ENCODE measurements at places on chromosomes 16 and 17.

GRCh38 chr16:27929818-27930217 lies 133.7 kb downstream of the GSG1L start:
- DNase-seq = no peak

DNA sequence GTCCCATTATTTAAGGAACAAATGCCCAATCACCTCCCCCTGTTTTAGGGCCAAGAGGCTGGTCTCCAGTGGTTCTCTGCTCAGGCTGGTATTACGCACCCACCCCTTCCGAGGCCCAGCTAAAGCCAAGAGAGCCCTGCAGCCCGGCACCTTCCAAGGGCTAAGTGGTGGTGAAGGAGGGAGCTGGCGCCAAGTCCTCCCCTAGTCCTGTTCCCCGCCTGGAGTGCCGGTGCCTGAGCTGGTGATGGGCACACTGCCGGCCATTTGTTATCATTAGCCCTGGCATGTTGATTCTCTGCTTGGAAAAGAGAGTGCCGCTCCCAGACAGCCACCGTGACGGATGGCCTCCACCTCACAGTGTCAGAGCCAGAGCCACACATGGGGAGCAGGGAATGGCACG lies 31.9 kb downstream of the GRIN2C start:
- no peak for DNase-seq

- DNase-seq = peak; percentile 59
Observed at GRCh38 chr17:40432864-40433528, 10.3 kb upstream of the IGFBP4 start.

- DNase-seq = no peak
Observed at GRCh38 chr17:72529386-72529785, 408.6 kb downstream of the SOX9 start.

- no peak for DNase-seq
Observed at GRCh38 chr17:44828919-44829522, 1.1 kb downstream of the GJC1 start.

GRCh38 chr17:63356337-63356757 lies 89.8 kb downstream of the CYB561 start:
- DNase-seq = no peak

DNA sequence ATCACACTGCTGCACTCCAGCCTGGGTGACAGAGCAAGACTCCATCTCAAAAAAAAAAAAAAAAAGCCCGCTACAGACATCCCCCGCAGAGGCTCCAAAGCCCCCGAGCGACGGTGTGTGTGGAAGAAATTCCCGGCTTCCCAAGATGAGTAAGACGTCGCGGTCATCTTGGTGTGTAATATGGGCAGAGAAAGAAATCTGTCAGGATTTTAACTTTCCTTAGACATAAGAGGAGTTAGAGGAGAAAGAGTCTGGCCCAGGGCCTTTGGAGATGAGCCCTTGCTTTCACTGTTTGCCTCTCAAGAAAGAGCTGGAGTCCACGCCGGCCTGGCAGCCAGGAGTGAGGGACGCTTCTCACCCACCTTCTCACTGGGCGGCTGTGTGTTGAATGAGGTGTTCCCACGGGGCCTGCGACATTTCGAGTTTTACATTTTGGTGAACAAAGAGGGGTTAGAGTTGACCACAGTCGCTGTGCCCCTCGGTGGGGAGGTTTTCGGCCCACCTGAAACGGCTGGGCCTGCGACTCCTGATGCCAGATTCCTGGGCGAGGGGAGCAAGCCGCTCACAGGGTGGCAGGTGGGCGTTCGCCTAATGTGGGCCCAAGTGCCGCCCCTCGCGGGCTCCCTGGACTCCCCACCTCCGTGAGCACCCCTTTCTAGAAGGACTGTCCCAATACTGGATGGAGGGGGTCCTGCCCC lies 17.9 kb downstream of the C1QTNF1 start:
- no peak for DNase-seq

DNA sequence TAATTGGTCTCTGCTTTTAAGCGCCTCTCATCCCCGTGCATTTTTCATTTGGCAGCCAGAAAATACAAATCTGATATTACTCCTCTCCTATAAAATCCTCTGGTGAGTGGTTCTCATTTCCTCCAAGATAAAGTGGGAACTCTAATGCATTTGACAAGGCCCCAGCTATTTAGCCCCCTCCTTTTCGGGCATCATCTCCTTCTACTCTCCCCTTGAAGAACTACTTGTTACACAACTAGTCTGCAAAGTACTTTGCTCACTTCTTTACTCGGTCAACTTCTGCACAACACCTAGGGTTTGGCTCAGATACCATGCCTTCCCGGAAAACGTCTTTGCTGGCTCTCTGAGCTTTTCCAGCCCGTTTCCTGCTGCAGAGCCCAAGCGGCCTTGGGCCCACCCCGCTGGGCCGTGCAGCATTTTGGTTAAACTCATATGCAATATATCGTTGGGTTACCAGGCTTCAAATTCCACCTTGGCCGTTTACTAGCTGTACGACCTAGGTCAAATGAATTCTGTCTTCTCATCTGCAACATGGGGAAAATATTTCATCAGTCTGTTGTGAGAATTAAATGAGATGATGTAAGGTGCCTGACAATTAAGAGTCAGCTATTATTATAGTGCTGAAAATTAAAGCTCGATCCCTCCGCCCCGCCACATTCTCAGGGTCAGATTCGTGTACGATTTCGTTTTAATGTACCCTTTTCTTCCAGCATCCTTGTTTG lies 883 bp upstream of the TAF15 start:
- no peak for DNase-seq

DNA sequence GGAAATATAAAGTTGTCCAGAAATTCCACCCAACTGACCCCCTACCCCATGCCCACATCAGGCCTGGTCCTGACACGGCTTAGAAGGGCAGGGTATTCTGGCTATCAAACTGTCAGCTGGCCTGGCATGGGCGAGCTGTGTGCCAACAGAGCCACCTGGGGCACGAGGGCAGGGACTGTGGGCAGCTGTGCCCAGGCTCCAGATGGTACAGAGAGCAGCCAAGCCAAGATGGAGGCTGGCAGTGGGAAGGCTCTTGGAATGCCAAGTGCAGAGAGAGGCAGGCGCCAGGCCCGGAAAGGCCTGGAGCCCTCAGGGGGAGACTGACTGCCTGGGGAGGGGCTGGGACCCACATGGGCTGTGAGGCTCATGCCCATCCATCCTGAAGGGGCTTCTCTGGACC lies 24.3 kb upstream of the PHF12 start:
- DNase-seq = no peak

DNA sequence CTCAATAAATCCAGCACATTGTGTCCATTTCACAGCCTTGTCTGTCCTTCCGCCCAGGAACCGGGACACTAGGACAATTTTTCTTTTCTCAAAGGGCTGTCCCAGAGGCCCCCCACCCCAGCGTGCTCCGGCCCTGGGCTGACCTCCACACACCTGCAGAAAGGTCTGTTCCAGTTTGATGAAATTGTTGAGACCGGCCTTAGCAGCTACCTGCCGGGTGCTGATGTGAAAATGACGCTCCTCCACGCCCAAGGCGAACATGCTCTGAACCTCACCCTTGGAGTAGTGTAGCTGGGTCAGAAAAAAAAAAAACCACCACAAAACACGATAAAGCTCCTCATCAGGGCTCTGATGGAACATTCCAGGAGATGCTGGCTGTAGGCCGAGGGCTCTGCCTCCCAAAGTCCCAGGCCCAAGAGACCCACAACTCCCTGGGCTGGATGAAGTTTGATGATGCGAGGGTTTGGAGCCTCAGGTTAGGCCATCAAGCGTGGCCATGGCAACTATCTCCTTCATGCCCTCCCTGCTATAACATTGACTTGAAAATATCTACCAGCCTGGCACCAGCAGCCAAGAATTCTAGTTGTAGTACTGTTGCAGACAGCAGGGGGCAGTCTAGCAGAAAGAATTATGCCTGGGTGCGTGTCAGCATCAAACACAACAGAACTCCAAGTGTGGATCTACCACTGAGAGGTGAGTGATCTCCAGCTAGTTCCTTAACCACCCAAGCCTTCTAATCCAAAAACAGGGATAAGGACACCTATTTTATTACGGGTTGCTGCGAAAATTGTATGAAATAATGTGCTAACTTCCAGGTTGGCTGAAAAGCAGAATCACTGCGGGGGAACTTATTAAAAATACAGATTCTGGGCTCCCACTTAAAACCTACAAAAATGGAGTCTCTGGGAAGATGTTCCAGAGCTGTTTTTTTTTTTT lies 62.1 kb downstream of the RMI2 start:
- DNase-seq = peak; percentile 71

DNA sequence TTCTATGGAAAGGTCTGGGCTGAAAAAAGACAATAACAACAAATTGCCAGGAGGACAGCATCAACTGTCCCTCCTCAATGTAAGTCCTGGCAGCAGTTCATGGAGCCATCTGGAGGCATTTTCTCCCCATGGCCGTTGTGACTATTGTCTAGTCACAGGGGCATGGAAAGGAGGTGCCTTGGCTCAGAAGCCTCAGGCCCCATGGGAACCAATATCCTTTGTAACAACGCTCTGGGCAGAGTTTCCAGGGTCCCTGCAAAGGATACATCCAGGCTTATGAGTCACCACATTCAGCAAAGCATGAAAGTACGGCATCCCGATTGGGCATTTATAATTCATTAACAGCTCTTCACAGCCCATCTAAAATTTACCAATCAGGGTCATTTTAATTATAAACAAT lies 85.2 kb downstream of the GLG1 start:
- DNase-seq = peak; percentile 29

- DNase-seq = no peak
Observed at GRCh38 chr17:4511199-4511932, 12.7 kb downstream of the SPNS2 start.

DNA sequence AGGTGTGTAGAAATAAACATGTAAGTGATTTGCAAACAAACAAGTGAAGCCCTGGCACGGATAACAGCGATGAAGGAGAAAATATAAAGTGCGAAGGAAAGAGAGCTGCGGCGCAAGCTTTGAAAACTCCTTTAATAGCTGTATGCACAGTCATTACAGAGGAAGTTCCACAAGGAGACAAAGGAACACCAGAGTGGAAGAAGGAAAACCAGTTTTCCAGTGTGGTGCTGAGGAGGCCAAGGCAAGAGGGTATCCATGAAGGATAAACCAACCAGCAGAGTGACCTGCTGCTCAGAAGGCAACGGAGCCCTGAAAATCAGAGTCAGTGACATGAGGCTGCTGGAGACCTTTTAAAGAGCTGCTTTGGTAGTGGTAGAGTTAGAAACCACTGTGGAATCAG lies 24.4 kb downstream of the METTL16 start:
- no peak for DNase-seq

DNA sequence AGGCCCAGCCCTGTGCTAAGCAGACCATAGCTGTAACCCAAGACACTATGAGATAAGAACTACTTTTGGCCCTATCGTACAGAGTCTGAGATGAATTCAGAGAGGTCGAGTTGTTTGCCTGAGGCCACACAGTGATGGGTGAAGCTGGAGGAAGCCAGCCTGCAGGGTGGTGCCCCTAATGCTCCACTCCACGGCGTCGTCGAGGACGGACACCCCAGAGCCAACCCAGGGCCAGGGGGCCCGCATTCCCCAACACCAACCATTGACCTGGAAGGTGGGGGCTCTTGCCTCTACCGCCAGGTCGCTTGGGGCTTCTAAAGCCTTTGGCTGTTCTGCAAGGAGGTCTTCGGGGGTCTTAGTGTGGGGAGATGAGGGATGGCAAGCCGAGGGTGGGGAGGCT lies 84.1 kb downstream of the IRF8 start:
- no peak for DNase-seq

GRCh38 chr16:23739516-23739915 lies 15.3 kb upstream of the CHP2 start:
- DNase-seq = no peak

DNA sequence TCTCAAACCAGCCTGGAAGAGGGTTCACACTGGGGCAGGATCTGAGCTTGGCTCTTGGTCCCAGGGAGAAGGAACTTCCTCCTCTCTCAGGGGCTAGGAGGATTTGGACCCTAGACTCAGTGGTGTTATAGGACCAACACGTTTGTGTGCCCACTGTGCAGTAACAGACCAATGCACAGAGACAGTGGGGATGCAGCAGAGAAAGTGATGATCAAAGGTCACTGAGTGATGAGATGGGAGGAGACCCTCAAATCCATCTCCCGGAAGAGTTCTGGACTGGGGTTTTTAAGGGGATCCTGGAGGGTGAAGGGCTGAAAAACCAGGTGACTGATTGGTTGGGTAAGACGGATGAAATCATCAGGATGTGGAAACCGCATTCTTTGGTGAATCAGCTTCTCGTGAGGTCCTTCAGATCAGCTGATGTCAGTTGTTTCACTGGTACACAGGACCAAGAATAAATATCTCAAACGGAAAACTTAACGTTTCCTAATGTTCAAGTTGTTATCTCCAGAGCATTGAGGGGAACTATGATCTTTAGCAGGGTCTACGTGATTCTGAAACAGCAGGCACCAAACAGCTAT lies 3.3 kb upstream of the VAC14 start:
- DNase-seq = no peak

DNA sequence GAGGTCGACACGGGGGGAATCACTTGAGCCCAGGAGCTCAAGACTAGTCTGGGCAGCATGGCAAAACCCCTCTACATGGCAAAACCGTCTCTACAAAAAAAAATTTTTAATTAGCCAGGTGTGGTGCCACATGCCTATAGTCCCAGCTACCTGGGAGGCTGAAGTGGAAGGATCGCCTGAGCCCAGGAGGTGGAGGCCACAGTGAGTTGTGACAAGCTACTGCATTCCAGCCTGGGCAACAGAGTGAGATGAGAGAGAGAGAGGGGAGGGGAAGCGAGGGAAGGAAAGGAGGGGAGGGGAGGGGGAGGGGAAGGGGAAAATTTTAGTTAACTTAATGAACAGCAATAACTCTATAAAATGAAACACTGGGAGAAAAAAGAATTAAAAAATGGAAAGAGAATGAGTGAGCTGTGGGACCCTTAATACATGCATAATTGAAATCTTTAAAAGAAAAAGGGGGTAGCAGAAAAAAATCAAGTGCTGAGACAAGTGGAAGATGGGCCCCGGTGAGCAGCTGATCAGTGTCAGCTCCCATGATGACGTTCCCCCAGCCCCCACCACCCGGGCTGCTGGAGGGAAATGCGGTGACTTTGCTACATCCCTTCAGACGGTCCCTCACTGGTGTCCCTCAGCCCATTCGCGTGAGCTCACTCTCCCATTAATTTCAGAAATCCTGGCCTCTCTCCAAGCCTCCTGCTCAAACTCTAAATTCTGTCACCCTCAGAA lies 2.7 kb downstream of the ASGR2 start:
- no peak for DNase-seq

DNA sequence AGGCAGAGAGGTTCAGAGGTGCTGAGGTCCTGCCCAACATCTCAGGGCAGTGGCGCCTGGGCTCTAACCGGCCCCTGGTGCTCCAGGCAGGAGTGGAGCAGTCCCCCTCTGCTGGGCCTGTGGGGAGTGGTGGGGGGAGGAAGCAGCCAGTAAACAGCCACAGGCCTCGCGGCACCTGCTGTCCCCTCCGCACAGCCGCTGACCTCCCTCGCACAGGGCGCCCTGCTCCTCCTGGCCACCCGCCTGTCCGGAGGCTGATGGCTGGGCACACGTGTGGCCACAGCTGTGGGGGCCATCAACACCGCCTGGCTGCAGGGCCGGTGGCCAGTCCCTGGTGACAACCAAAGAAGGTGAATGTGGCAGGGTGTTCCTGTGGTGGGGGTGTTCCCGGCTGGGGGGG lies 36.8 kb upstream of the PABPN1L start:
- no peak for DNase-seq

DNA sequence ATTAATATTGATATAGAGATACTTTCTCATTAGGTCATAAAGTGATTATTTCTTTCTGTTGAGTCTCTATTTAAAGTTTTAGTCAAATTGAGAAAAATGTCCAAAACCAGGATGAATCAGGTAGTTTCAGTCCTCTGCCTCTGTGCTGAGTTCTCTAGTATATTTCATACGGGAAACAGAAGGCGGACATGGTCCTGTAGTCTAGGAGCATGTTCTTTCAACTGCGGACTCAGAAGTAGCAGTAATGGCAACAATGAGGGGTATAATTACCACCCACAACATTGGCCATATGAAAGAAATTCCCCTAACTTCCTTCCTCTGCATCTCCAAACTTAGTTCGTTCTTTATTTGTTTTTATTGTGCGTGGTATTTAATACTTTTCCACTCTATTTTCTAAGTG lies 50.1 kb downstream of the TBX4 start:
- no peak for DNase-seq

All from heart left ventricle (tissue), 16 donors.